Activated CD4-positive, alpha-beta T cell treated with anti-CD3 and anti-CD28 coated beads, Interleukin-2, Interleukin-4, amounts not matched to agents 100 ng/mL and 50 ng/mL, durations not matched to agents 16 hours and 8 hours (primary cell): ENCODE measurements at places on chromosomes 4 and X.

DNA sequence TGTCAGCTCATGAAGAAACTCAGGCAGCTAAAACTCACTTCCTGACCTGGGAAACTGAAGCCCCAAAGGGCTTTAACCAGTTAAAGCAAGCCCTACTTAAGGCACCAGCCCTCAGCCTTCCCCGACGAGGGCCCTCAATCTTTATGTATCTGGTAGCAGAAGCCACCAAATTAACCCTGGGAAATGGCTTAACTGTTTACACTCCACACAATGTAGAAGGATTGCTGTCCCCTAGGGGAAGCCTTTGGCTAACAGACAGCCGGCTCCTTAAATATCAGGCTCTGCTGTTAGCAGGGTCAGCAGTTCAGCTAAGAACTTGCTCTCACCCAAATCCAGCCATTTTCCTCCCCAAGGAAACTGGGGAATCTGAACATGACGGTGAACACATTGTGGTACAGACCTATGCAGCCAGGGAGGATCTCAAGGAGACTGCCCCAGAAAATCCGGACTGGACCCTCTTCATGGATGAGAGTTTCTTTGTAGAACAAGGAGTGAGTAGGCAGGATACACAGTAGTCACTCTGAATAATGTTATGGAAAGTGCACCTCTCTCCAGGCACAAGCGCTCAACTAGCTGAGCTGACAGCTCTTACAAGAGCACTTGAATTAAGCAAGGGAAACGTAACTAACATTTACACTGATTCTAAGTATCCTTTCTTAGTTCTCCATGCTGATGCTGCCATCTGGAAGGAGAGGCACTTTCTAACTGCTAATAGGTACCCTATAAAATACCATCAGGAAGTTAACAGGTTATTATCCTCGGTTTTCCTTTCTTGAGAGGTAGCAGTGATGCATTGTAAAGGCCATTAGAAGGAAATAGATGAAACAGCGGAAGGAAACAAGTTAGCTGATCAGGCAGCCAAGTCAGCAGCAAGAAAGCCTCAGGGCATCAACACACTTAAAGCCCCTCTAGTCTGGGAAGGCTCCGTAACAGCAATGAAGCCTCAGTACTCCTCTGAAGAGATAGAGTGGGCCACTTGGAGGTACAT is 9.6 kb upstream of the NAF1 start:
- DNase-seq = no peak

- DNase-seq = no peak
Observed at GRCh38 chrX:70432936-70433847, 10.1 kb downstream of the GDPD2 start.

- no peak for DNase-seq
Observed at GRCh38 chr4:1092026-1092982, 21.1 kb downstream of the RNF212 start.

GRCh38 chr4:183395395-183395794 is 49.0 kb upstream of the CDKN2AIP start:
- DNase-seq = no peak

DNA sequence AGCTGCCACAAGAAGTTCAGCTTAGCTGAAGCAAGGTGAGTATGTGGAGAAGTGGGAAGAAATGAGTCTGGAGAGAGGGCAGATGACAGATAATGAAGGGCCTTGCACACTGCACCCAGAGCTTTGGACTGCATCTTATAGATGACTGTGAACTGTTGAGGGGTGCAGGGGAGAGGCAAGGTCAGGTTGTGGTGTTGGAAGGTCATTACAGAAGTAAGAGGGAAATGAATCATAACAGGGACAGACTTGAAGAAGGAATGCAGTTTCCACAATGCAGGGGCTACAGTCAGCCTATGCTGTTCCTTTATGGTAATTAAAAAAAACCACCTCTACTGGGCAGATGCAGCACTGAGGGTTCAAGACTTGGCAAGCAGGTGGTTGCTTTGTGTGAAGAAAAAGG is 4.8 kb upstream of the IGFBP7 start:
- no peak for DNase-seq

DNA sequence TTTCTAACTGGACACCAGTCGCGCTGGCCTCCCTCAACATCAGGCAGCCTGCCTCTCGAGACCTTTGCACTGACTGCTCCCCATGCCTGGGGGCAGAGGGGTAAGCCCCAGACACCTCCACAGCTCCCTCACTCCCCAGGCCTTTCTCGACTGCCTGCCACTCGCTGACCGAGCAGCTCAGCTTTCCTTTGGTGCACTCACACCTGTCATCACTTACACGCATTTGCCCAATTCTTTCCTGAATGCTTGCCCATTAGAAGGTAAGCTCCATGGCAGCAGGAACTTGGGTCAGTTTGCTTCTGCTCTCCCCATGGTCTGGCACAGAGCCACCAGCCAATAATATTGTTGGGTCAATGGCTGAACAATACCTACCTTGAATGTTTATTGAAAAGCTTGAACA is 32.2 kb upstream of the PROM1 start:
- no peak for DNase-seq

GRCh38 chr4:150828159-150828558 is 186.9 kb downstream of the LRBA start:
- peak; percentile 90 for DNase-seq
